AG09309 (cell line): ENCODE measurements at places on chromosomes 3 and 15.

DNA sequence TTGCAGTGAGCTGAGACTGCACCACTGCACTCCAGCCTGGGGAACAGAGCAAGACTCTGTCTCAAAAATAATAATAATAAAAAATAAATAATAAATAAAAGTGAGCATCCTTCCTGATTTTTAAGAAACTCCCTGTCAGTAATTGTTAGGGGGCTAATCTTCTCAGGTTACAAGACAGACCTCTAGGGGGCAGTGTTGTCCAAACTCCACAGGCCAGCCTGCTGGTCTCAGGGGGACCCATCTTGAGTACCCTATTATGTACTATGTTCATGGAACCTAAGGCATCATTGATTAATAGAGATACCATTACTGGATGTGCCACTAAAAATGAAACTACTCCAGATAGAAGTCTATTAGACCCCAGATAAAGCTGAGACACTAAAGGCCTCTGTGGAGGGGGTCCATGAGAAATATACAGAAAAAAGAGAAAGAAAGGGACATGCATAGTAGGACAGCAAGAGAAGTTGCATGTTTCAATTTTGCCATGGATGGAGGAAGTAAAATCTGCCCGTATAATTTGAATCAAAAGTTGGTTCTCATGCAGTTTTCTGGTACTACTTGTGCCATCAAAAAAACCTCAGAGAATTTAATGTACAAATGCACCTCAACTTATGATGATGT lies 85.5 kb upstream of the CDV3 start:
- no peak for DNase-seq

- no peak for DNase-seq
Observed at GRCh38 chr3:63442918-63443317, 164.8 kb downstream of the SYNPR start.

DNA sequence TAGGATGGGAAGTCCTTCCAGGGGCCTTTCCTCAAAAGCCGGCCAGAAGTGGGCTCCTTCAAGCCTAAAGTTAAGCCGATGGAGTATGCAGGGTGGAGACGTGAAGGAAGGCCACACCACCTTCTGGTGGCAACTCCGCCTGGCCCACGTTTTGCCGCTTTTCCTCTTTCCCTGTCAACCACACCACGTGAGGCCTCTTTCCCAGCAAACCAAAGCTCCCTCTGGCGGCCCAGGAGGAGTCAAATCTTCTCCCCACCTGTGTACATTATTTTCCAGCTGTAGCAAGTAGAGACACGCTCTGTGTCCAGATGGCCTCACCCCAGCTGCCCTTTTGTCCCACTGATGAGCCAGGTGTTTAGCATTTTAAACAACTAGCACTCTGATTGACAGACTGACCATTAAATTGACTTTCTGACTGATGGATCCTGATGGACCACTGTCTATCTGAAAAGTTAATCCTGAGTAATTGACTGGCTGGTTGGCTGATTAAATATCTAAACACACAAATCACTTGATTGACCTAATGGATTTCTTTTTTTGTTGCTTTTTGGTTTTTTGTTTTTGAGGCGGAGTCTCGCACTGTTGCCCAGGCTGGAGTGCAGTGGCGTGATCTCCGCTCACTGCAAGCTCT lies 59.6 kb upstream of the ZBTB38 start:
- no peak for DNase-seq

DNA sequence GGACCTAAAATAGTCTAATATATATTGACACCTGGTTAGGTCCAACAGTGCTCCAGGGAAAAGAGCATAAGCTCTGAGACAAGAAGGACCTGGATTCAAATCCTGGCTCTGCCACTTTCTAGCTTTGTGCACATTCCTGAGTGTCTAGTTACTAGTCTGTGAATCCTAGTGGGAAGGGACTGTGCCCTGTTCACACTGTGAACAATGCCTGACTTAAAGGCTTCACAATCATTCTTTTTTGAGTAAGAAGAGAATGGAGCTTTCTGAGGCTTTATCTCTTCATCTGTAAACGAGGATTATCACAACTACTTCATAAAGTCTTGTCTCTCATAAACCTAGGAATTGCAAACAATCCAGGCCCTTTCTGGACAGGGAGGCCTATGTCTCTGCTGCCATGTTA lies 235.9 kb downstream of the SOX2 start:
- DNase-seq: no peak

- DNase-seq: no peak
Observed at GRCh38 chr3:182108371-182108770, 396.6 kb downstream of the SOX2 start.

GRCh38 chr15:31145271-31145911 lies 43.9 kb upstream of the TRPM1 start:
- DNase-seq: peak; percentile 24

DNA sequence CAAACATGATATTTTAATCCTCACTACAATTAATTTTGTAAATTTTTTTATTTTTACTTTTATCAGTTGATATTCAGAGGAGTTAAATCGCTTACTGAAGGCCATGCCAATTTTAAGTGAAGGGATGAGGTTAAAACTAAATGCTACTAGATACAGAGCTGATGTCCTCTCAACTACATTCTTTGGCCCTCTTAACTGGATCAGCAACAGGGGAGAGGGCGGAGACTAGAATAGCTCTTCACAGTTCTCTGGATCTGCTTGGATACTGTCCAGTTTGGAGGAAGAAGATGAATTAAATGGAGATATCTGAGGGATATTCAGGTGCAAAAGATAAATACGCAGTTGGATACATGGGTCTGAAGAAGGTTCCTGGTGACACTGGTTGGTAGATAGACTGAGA lies 85.6 kb upstream of the LYSMD4 start:
- no peak for DNase-seq

DNA sequence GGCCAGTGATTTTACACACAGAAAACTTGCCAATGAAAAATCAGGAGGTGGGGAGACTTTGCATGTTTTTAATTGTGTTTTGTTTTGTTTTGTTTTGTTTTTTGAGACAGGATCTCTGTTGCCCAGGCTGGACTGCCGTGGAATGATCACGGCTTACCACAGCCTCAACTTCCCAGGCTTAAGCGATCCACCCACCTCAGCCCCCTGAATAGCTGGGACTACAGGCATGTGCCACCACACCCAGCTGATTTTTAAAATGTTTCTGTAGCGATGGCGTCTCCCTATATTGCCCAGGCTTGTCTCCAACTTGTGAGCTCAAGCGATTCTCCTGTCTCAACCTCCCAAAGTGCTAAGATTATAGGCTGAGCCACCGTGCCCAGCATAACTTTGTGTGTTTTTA lies 46.0 kb downstream of the MEIS2 start:
- DNase-seq: no peak

DNA sequence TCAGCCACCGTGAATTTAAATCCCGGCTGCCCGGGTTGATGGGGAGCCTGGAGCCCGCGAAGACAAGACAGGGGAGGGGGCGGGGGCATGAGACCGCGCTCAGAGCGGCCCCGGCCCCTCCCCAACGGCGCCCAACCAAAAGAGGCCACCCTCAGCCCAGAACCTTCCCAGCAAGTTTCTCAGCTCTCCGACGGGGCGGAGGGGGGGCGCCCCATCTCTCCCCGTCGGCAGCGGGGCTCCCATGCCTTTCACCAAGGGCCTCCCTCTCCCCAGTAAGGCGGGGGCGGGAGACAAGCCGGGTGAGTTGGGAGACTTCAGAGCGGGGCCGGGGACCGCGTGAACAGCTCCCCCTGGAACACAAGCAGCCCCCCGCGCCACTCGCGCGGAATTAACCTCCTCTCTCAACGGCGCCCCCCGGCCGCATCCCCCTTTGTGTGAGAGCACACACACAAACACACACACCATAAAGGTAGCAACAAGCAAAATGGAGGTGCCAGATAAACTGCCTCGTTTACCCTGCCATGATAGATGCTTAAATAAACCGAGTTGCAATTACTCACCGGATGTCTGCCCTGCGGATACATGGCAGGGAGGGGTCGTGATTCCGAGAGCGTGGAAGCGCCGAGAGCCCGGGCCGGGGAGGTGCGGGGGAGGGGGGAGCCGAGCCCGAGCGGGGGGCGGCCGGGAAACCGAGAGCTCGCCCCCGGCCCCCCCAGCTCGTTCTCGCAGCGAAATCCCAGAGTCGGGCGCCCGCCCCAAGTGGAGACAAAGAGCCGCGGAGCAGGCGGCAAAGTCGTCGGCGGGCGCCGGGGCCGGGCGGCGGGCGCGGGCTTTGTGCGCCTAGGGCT lies 1.3 kb downstream of the TLE3 start:
- no peak for DNase-seq

DNA sequence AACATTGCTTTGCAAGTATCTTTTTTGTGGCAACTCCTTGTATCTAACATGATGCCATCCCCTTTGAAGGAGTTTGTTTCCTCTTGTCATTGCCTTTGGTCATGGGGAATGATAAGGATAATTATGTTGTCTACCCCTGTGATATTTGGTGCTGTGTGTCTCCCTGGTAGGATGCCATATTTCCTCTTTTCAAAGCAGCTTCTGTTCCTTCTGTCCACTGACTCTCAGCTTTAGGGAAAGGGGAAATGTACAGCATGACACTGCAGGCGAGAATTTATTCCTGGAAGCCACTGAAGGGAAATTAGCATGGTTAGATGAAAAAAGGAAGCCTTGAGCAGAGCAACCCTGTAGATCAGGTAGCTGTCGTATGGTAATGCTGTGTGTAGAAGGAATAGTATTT lies 576.7 kb downstream of the CADM2 start:
- no peak for DNase-seq

GRCh38 chr3:104596551-104596950 lies 770.2 kb upstream of the ALCAM start:
- DNase-seq: peak; percentile 18

GRCh38 chr3:36166477-36166876 lies 213.8 kb upstream of the STAC start:
- DNase-seq: peak; percentile 8

GRCh38 chr3:112689989-112690388 lies 49.0 kb upstream of the CCDC80 start:
- no peak for DNase-seq

GRCh38 chr15:45647828-45648227 lies 13.0 kb downstream of the SQOR start:
- DNase-seq: no peak

- no peak for DNase-seq
Observed at GRCh38 chr15:26007151-26007550, 144.0 kb upstream of the ATP10A start.

DNA sequence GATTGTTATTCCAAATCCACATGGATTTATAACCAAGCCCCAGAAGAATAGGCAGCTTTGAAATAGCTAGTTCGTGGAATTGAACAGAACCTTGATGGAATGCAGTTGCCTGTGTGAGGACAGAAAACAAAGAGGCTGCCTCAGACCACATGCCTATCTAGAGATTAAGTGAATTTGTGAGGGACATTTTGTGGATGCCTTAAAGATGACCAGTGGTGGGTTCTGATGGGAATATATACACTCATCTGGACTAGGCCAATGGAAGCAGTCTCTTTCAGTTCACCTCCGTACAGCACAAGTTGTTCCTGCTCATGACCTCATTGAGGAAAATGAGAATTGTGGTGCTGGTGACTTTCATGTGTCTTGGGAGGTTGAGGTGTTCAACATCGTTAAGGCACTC lies 63.2 kb upstream of the PYDC2 start:
- no peak for DNase-seq

DNA sequence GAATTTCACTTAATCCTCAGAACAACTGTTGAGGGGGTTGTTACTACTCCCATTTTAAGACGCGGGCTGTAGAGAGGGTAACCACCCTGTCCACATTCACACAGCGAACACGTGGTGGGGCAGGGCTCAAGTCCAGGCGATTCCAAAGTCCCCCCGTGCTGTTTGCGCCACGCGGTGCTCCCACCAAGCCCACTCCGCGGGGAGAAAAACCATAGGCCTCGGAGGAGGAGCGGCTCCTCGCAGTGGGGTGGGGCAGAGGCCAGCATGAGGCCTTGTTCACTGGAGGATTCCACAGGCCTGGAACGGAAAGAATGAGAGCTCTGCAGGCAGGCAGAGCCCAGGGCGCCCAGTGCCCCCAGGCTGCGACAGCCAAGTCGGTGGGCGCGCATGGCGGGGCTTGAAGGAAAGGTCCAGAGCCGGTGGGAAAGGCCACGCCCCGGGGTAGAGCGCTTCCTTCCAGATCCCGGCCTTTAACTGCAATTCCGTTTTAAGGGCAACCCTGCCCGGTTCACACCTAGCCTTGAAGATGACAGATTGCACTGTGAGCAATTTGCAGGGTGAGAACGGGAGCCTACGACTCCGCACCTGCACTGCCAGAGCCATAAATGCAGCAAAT lies 161.8 kb upstream of the TBL1XR1 start:
- no peak for DNase-seq

DNA sequence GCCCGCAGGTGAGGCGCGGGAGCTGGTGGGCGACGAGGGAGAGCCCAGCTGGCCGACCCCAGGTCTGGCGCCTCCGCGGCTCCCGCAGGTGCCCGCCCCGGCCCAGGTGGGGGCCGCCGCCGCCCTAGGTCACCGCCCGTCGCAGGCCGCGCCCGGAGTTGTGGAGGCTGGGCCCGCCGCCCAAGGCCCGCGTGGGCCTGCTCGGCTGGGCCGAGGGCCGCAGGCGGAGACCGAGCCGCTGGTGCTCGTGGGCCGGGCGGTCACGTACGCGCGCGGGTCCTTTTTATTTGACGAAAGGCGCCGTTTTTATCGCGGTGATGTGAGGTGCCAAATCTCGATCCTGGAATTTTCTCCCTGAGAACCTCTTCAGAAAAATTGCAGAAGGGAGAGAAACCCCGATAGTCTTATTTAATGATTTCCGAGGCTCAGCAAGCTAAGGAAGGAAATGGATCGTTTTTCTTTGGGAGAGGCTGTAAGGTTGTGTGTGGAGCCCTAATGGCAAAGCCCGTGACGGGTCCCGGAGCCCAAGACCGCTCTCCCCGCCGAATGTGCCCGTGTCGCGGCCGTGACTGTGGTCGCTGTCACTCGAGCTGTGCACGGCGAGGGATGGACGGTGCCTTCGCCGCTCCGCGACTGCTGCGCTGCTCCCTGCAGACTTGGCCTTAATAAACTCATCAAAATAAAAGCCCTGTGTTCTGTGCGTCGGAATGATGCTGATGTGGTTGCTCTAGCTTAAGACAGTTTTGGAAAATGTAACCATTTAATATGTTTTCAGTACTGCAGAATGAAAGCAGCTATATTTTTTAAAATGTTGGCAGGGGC lies 612 bp downstream of the APPL1 start:
- no peak for DNase-seq

DNA sequence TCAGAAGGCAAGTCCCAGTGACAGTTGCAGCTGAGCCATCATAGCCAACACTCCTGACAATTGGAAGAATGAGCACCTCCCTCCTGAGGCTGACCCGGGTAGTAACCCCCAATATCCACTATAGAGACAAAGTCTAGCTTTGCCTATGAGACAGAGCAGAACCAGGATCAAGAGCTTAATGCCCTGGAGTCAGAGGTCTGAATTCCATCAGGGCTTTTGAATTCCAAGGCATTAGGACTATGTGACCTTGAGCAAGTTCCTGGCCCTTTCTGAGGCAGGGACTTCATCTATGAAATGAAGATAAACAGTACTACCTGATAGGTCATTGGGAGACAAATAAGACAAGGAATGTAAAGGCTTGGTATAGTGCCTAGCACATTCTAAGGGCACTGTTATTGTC lies 3.1 kb upstream of the INAFM2 start:
- DNase-seq: no peak

DNA sequence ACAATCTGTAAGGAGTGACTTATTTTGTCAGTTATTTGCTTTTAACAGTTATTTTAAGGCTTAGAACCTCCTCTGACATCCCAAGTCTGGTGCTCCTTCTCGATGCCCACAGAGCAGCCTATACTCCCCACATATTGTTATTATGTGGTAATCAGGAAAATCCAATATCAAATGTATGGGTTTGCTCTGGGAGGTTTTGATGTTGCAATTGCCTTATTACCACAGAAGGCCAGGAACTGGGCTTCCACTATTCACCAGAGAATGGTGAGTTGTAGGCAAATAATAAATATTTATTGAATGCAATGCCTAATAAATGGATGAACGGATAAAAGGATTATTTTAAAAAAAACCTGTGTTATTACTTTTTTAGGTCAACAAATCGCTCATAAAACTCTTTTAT lies 12.2 kb downstream of the NEK10 start:
- DNase-seq: no peak
